Activated CD4-positive, alpha-beta T cell treated with anti-CD3 and anti-CD28 coated beads for 36 hours (primary cell): ENCODE measurements at places on chromosomes 6 and 20. TPM values are rescaled to one million over a fixed set of nuclear protein-coding genes. Genes with fewer than 3 reads are reported as not detected.

The KCNS1 gene
- total RNA-seq = 0.66 TPM

The IMPG1 gene
- not detected for total RNA-seq

The CENPW gene
- 63.6 TPM for total RNA-seq

The MTRF1L gene
- total RNA-seq = 16.8 TPM

The UNC5CL gene
- 1.9 TPM for total RNA-seq

The EMILIN3 gene
- total RNA-seq = 0.05 TPM

The MUC21 gene
- total RNA-seq = not detected

The ZFP57 gene
- not detected for total RNA-seq

The GNMT gene
- not detected for total RNA-seq

The CAGE1 gene
- total RNA-seq = 0.07 TPM

The SLC22A23 gene
- 0.37 TPM for total RNA-seq

The PDE7B gene
- total RNA-seq = 0.73 TPM

The TFAP2B gene
- not detected for total RNA-seq

The APOM gene
- total RNA-seq = 3.4 TPM
